ENCODE measurements at places on chromosomes 2 and 18. TPM values are rescaled to one million over a fixed set of nuclear protein-coding genes. Genes with fewer than 3 reads are reported as not detected.

MYO1B gene
- total RNA-seq = 67.6 TPM

MAPRE3 gene
- 37.0 TPM for total RNA-seq

ACVR1 gene
- total RNA-seq = 23.4 TPM

GKN2 gene
- not detected for total RNA-seq

FAM110C gene
- total RNA-seq = 6.2 TPM

POTEI gene
- total RNA-seq = 0.59 TPM

B3GNT7 gene
- total RNA-seq = 5.9 TPM

ABHD3 gene
- 26.0 TPM for total RNA-seq

FNDC4 gene
- 50.8 TPM for total RNA-seq

IL36A gene
- total RNA-seq = not detected

Data from spinal cord (tissue), 10 donors.